ENCODE measurements at places on chromosomes 1 and 21.

DNA sequence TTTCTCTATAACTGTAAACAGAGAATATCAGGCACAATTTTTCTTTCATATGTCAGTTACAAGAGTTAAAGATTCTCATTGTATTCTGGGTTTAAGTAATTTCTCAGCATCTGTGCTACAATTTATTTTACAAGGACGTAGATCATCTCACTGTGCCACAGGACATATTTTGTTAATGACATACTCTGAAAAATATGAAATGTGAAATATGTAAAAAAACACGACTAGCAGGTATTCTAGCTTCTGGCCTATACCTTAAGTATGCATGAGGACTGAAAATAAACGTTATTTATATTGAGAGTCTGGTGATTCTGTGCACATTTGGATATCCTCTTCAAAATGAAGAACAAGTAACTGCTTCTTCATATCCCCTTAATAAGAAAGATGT, 308.8 kb downstream of the BRINP3 start:
- DNase-seq, result no peak

DNA sequence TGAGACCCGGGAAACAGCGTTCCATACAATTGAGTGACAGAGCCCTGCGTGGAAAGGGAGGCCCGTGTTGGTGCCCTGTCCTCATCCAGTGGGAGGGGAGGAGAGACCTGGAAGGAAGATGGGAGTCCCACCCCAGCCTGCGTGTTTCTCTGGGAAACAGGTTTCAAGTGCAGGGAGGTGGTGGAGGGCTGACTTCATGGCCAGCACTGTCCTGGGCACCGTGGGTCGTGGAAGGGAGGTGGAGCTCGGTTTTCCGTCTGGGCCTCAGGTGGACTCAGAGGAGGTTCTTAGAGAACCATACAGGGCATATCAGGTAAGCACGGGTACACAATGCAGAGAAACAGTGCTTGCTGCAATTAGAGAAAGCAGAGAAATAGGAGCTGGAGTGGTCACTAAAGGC, 222.6 kb downstream of the CAMTA1 start:
- no peak for DNase-seq

GRCh38 chr1:184806296-184806721, 51.7 kb upstream of the EDEM3 start:
- no peak for DNase-seq

DNA sequence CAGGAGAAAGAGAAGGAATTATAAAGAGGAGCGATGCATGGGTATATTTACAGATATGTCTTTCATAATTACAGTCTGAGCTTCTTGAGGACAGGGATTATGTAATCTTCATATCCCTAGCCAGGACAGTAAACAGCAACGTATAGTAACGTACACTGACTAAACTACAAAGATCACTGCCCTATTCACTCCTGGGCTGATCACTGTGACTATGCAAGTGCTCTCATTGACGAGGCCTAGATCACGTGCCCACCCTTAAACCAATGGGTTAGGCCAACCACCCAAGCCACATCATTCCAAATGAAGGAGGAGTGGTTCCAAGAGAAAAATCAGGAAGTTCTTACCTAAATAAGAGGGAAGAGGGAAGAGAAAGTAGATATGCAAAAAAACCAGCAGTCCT, 18.5 kb downstream of the PIK3R3 start:
- DNase-seq, result no peak

GRCh38 chr1:29880556-29880955, 644.2 kb downstream of the PTPRU start:
- no peak for DNase-seq

DNA sequence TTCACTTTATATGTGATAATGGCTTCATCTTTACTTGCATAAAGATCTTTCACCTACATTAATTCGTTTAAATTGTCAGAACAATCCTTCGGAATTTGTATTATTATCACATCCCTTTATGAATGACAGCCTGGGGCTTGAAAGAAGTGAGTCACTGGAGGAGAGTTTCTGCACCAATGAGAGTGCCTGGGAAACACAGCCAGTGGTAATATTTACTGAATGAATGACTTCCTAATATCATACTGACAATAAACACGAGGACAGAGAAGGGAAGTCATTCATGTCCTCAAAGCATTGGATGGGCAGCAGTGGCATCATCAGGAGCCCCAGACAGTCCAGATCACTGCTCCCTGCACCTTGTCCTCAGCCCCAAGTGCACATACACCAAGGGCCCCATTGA, 40.7 kb upstream of the PDE4B start:
- DNase-seq, result no peak

GRCh38 chr1:240116831-240117769, 25.4 kb downstream of the FMN2 start:
- DNase-seq, result no peak

DNA sequence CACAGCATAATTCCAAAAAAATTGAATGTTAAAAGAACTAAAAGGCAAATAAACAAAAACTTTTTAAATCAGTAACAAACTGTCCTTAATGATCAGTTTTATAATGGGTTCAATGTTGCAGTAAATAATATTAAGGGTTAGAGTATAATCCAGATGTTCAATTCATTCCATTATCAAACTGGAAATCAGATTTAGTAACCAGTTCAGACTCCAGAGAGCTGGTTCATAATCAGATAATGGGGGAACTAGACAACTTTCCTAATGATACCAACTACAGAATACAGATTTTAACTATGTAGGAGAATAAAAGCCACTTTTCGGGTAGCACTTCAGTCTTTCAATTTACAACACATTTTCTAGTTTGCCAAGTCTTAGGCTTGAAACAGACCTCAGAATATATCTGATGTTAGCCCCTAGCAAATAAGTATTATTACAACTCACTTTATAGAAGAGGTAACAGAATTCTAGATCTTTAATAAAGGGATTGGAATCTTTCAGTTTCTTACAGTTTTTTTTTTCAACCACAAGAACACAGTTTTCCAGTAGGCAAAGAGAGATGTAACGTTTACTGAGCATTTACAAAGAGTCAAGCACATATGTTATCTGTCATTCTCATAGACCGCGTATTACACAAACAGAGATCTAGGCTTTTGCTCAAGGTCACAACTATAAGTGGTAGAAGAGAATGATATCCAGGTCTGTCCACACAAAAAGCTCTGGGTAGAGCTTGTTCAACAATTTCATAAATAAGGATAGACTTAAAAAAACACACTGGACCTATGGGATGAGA, 1.9 kb upstream of the DCAF6 start:
- no peak for DNase-seq

DNA sequence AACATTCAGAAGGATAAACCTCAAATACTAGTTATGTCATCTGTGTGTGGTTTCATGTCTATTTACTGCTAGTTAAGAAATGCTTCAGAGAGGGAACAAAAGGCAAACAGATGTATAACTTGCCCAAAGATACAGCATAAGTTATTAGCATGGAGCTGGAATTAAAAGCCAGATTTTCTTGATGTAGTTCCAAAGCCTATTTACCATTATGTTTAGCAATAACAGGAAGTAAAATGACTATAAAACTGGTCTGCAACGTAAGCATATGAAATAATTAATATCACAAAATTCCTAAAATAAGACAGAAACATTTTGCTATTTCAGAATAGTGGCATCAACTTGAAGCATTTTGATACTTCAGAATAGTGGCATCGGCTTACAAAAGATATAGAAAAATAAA, 1232.8 kb downstream of the NCAM2 start:
- DNase-seq, result no peak

Measured in effector memory CD8-positive, alpha-beta T cell (primary cell).